Parietal lobe (tissue), 2 donors: ENCODE measurements at places on chromosomes 3 and 15. TPM values are rescaled to one million over a fixed set of nuclear protein-coding genes. Genes with fewer than 3 reads are reported as not detected.

The HSPBAP1 gene
- 14.4 TPM for total RNA-seq

The PDCD6IP gene
- total RNA-seq, result 205 TPM

The THSD4 gene
- 0.94 TPM for total RNA-seq

The EPHB3 gene
- 5.3 TPM for total RNA-seq

The VPS13C gene
- 245 TPM for total RNA-seq

The GDPGP1 gene
- 5.3 TPM for total RNA-seq

The PTPN9 gene
- 32.2 TPM for total RNA-seq

The DTX3L gene
- 2.8 TPM for total RNA-seq

The ERC2 gene
- total RNA-seq, result 87.3 TPM

The TMEM202 gene
- not detected for total RNA-seq

The DVL3 gene
- total RNA-seq, result 51.6 TPM

The UTS2B gene
- total RNA-seq, result 1.3 TPM

The DAZL gene
- not detected for total RNA-seq

The LACTB gene
- total RNA-seq, result 15.3 TPM

The PLXNA1 gene
- total RNA-seq, result 91.4 TPM

The TEX55 gene
- not detected for total RNA-seq

The LMOD3 gene
- not detected for total RNA-seq

The TLR9 gene
- total RNA-seq, result 0.31 TPM

The MAP4 gene
- 200 TPM for total RNA-seq

The MYO5A gene
- 258 TPM for total RNA-seq

The MYRIP gene
- total RNA-seq, result 10.0 TPM

The CHL1 gene
- 1,059 TPM for total RNA-seq

The RBPMS2 gene
- total RNA-seq, result not detected
